ENCODE measurements at places on chromosomes 2 and 18.

- no peak for DNase-seq
These were observed 28.8 kb downstream of the HDAC4 start for GRCh38 chr2:239371726-239372686.

GRCh38 chr2:58146707-58147106, 94.4 kb downstream of the FANCL start:
- DNase-seq, result no peak

DNA sequence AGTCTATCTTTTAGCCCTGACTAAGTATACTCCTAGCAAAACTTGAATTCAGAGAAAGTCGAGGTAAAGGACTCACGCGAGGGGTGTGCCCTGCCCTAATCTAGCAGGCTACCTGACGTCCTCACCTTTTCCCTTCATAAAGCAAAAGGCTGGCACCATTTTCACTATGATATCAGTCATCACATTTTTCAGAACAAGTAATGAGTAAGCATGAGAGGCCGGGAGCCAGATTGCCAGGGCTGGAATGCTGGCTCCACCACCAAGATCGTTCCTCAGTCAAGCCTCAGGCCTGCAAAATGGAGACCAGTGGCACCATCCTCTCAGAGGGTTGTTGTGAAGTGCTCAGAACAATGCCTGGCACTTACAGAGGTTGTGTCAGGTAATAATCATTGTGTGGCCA, 18.7 kb upstream of the NCKAP5 start:
- DNase-seq, result no peak

DNA sequence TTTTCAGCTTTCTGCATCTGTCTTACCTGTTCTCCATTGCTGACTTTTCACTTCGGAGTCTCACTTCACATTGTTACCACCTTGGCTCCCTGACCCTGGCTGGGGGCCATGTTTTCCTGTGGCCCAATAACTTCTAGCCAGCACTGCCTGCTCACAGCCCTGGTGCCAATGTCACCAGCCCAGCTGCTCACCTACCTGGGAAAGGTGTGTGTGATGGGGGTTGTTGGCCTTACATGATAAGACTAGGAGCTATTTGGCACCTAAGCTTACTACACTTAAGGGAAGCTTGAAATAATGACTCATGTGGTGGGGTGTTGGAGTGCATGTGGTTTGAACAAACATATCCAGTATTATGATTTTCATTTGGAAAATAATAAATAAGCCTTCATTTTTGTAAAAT, 37.5 kb upstream of the PGAP1 start:
- DNase-seq, result no peak

GRCh38 chr18:46319783-46320182, 215.6 kb downstream of the HAUS1 start:
- DNase-seq, result no peak

GRCh38 chr2:221448844-221449390, 123.2 kb downstream of the EPHA4 start:
- DNase-seq, result no peak

- no peak for DNase-seq
These were observed 116.3 kb upstream of the CDCA7 start for GRCh38 chr2:173238385-173238784.

DNA sequence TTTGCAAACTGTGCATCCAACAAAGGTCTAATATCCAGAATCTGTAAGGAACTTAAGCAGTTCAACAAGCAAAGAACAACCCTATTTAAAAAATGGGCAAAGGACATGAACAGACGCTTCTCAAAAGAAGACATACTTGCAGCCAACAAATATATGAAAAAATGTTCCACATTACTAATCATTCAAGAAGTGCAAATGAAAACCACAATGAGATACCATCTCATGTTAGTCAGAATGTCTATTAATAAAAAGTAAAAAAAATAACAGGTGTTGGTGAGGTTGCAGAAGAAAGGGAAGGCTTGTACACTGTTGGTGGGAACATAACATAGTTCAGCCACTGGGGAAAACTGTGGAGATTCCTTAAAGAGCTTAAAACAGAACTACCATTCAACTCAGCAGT, 126.2 kb downstream of the NAT8 start:
- DNase-seq, result no peak

DNA sequence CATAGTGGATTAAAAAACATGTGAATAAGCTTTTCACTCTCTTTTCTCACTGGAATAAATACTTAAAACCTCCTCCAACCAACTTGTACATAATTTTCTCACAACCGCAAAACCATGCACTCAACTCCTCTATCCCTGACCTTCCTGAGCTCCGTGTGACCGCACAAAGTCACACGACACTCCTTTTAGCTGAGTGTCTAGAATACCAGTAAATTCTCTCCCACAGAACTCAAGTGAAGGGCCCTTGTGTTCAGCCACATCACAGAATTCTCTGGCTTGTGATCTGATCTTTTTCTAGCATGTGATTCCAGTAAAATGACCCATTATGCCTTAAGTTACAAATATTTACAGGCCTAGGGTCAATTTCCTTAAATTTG, 91.2 kb upstream of the ARL4C start:
- no peak for DNase-seq

- no peak for DNase-seq
These were observed 73.1 kb downstream of the ERBB4 start for GRCh38 chr2:212465456-212465855.

DNA sequence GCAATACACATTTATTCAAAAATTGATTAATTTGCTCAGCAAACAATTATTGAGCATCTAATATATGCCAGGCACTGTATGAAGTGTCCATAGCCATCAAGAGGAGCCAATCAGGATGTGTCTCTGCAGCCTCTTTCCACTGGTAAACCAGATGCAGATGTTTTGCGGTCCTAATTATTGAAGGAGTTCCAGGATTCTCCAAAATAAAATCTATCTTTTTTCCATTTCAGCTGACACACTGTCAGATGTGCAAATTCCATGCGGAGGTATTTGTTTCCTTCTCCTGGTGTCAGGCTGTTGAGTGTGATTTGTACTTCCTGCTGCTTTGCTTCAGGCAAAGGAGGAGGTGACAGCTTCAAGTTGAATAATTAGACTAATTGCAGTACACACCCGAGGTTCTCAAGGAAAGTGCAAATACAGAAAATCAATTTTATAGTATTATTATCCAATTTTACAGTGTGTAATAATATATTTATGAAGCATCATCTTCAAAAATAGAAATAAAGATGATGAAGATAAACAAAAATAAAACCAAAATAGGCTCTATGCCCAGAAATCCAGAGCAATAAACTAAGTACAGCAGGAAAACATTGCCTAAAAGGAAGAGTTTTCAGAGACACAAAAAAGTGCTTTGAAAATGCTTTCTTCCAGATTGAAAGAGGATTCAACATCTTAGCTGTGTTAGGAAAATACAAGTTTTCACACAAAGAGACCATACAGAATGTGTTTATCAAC, 1352.9 kb upstream of the CHAC2 start:
- DNase-seq, result no peak

- peak; percentile 47 for DNase-seq
These were observed 2.1 kb upstream of the CXCR1 start for GRCh38 chr2:218168635-218169462.

GRCh38 chr2:190214426-190215194, 105.0 kb downstream of the HIBCH start:
- no peak for DNase-seq

GRCh38 chr2:128404709-128405466, 86.2 kb upstream of the HS6ST1 start:
- no peak for DNase-seq

DNA sequence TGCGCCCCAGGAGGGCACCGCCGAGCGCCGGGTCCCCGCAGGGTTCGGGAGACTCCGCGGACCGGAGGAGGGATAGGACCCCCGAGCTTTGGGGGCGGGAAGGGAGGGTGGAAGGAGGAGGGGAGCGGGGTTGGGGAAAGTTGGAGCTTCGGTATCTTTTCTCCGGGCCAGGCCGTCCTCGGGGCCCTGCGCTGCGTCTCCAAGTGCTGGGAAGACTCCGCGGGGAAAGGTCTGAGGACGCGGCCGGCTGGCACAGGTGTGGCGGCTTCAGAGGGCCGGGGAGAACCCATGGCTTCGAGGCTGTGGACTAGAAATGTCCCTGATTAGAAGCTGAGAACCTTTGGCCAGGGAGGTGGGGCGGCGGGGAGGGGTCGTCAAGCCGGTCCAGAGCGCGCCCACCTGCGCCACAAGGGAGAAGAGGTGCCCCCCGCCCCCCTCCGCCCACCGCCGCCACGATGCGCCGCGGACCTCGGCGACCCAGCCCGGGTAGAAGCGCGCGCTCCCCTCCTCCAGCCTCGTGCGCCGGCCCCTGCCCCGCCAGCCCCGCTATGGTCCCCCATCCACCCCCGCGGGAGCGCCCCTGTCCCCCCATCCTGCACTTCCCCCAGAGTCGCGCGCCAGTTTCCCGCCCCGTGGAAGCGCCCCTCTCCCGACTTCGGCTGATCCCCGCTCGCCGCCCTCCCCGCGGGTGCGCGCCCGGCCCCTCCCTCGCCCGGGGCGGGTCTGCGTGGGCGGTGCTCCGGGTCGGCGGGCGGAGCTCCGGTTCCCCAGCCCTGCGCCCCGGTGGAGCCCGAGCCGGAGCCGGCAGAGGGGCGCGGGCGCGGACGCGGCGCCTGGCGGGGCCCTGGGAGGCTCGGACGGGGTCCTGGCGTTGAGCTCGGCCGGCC, at the start of gene SNTG2:
Gene SNTG2, plus strand, starts transcription at position 770 of the 887 bp plus-strand sequence. CDS start 148 bp downstream, outside the sequence.
- peak; percentile 11 for DNase-seq
